ENCODE measurements at places on chromosomes 13 and 19. TPM values are rescaled to one million over a fixed set of nuclear protein-coding genes. Genes with fewer than 3 reads are reported as not detected.

Gene KIR3DL2
- total RNA-seq: not detected

GRCh38 chr13:111904166-111904565, 162.8 kb upstream of the SOX1 start:
- DNase-seq: no peak

DNA sequence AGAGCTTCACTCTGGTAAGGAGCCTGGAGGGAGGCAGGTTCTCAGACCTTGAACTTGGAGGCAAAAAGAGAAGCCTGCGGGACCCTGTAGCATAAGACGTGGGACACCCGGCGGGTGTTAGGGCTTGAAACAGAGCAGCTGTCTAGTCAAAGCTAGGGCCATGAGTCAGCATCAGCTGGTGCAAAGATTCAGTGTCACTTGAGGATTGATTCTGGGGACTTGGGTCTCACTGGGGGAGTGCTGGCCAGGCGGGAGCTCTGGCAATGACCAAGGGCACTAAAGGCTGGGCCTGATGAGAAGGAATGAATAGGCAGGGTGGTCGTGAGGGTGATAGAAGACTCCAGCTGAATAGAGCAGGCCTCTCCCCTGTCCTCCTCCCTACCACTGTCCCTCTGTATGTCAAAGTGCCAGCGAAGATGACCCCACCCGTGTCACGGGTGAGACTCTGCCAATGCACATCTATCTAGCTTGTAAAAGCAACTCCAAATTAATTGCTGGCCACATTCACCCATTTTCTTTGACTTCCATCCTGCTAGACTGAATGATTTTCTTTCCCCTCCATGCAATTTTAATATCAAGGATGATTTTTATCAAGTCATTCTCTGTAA, 97.1 kb downstream of the MBNL2 start:
- DNase-seq: no peak

GRCh38 chr19:33273065-33273736, 29.1 kb downstream of the CEBPA start:
- DNase-seq: no peak

DNA sequence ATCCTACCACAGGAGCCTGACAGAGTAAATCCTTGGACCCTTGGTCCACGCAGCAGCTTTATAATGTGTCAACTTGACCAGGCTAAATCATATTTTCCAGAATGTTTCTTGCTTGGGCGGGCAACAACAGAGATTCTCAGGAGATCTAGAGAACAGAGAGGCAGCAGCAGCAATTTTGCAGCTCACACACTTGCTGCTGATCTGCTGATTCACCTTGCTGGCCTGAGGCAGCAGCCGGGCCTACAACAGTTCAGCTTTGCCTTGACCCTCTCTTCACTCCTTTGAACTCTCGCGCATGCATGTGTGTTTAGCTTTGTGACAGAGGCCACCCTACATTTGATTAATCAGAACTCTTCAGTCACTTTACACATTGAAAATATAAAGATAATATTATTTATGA, 159.3 kb downstream of the UGGT2 start:
- no peak for DNase-seq

Gene TTYH1
- 3.6 TPM for total RNA-seq

- DNase-seq: no peak
Observed at GRCh38 chr19:45100201-45100600, 7.2 kb downstream of the PPP1R37 start.

- no peak for DNase-seq
Observed at GRCh38 chr13:49586717-49587116, 1.4 kb upstream of the RCBTB1 start.

DNA sequence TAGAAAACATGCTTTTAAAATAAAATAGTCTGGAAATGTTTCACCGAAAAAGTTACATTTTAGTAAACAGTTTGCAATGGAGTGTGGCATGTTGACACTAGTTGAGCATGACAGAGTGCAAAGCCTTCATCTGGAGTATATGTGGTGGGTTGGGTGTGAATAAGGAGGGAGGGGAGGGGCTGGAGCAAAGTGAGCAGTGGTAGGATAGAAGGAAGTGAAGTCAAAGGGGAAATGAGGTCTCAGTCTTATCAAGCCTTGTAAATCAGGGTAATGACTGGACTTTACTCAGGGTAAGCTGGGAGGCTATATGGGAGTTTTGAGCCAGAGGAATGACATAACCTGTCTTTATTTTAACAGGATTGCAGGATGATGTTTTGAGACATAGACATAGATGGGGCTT, 222.8 kb downstream of the PCDH20 start:
- DNase-seq: no peak

DNA sequence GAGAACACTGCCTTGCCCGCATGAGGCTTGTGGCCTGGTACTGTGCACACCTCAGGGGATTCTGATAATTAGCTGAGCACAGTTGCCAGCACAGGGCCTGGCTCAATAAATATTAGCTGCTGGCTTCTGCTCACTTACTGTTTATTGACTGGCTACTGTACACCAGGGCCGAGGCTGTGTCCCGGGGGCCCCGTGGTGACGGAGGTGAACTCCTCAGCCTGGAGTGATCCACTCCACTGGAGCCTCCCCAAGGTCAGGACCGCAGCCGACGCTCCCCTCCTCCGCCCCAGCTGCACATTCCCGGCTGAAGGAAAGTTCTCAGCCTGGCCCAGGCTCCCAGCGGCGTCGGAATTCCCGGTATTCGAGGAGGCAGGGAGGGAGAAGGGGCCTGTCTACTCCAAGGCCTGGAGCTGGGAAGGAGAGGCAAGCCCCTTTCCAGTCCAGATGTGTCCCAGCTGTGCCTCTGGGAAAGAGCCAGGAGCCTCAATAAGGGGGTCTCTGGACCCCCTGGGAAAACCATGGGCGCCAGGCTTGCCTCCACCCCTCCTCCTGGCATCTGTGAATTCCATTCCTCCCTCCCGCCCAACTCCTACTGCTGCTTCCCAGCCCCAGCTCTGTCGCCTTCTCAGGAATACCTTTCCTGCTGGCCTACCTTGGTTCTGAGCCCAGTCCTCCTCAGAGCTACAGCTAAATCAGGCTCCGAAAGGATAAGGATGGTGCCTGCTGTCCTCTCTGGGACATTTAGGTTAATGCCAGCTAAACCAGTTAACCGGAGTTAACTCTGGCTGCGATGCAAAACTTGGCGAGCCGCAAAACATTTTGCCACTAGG, 7.3 kb downstream of the RPS16 start:
- DNase-seq: peak; percentile 40

GRCh38 chr13:84466461-84466860, 584.2 kb upstream of the SLITRK1 start:
- DNase-seq: no peak

Gene CEACAM20
- not detected for total RNA-seq

Gene CCDC61
- 3.2 TPM for total RNA-seq

GRCh38 chr19:50974702-50975556, 5.5 kb upstream of the KLK6 start:
- DNase-seq: no peak

DNA sequence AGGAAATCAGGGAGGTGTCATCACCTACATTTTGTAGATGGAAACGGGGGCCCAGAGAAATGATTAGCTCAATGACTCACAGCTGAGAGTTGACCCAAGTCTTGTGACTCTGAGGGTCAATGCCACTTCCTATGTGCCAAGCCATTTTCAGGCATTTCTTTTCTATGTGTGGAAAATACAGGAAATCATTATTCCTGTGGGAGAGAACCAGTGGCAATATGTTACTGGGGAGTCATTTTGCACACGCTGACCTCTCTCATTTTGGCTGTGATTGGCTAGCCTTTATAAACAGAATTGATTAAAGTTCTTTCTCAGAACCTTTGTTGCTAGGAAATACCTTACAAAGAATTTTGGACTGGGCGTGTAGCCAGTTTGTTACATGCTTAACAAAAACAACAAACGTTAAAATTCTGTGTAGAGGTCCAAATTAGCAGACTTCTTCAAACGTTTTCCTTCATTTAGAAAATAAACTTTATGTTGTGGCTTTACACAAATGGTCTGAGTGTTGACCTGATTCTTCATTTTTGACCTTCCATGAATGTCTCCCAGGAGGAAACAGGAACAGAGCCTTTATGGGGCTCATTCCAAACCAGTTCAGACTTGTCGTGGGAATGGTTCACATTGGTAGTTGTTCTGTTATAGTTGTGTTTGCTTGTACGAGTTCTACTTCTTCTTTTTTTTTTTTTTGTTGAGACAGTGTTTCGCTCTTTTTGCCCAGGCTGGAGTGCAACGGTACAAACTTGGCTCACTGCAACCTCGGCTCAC, 11.4 kb downstream of the PCCA start:
- DNase-seq: peak; percentile 36

Gene PRR20D
- not detected for total RNA-seq

DNA sequence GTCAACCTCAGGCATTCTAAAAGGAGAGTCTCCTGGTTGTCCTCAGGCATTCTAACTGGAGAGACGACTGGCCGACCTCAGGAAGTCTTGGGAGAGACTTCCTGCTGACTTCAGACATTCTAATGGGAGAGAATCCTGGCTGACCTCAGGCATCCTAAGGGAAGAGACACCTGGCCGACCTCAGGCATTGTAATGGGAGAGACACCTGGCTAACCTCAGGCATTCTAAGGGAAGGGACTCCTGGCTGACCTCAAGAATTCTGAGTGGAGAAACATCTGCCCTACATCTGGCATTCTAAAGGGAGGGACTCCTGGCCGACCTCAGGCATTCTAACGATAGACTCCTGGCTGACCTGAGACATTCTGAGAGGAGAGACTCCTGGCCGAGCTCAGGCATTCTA, 1353.3 kb downstream of the UQCRFS1 start:
- DNase-seq: no peak

- DNase-seq: no peak
Observed at GRCh38 chr19:29450306-29450705, 75.5 kb upstream of the VSTM2B start.

Gene PRKACA
- 41.8 TPM for total RNA-seq

- DNase-seq: no peak
Observed at GRCh38 chr13:111948811-111949210, 118.1 kb upstream of the SOX1 start.

Gene MRI1
- 23.3 TPM for total RNA-seq

- no peak for DNase-seq
Observed at GRCh38 chr19:52959613-52960295, 2.9 kb downstream of the ZNF816 start.

GRCh38 chr19:30083125-30083681, 141.2 kb downstream of the URI1 start:
- DNase-seq: no peak

Gene ZNF540
- total RNA-seq: 6.1 TPM

Gene ARHGEF7
- total RNA-seq: 148 TPM

GRCh38 chr19:56014765-56015164, 28.2 kb downstream of the NLRP5 start:
- DNase-seq: no peak

DNA sequence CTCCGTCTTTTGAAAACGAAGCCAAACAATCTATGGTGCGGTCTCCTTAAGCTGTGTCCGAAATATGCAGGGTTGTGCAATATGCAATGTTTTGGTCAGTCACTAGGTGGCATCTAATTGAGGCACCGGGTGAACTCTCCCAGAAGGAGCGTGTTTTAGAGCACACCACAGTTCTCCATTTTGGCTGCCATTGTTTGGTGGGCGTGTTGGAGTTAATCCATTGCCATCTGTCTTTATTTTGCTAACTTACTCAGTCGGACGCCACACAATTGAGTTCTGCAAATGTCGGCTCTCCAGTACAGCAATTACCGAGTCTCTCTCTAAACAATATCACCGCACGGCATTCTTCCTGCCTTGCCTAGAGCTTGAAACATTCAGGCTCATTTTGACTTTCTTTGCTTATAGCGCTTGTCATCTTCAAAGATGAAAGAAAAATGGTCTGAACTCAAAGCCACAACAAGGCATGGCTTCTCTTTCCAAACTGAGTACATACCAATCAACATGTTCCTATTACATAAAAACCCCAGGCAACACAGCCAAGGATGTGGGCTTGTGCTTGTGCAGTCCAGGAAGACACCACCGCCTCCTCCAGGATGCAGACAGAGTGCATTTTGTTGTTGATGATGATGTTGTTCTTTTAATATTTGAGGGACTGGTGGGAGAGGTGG, 182.0 kb upstream of the SERP2 start:
- no peak for DNase-seq

Gene MCOLN1
- 6.9 TPM for total RNA-seq

Gene ZNF223
- total RNA-seq: 11.7 TPM

Gene CGB8
- not detected for total RNA-seq

DNA sequence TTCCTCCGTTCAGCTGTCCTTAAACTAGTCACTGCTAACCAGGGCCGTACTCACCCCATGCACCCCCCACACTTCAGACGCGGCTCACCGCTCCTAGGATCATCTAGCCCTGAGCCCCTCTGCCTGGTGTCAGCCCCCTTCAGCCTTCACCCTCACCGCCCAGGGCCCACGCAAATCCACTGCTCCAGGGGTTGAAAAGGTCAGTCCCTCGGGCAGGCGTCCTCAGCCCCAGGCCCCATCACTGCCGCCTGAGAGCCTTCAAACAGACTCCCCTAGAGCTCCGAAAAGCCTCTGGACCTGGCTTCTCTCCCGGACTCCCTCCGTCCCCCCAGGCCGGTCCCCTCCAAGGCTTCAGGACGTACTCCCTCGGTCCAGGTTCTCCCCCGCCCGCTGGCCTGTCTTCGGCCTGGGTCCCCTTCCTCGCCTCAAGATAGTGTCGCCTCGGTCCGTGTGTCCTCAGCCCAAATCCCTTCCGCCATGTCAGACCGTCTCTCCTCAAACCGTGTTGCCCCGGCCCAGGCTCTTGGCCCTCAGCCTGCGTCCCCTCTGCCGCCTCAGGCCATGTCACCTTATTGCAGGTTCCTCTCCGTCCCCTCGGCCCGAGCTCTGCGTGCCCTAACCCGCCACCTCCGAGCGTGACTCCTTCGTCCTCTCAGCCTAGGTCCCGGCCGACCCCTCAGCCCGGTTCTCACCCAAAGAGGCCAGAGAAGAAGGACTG, 553 bp downstream of the NAPA start:
- DNase-seq: no peak

Gene AKAP8
- 13.4 TPM for total RNA-seq

DNA sequence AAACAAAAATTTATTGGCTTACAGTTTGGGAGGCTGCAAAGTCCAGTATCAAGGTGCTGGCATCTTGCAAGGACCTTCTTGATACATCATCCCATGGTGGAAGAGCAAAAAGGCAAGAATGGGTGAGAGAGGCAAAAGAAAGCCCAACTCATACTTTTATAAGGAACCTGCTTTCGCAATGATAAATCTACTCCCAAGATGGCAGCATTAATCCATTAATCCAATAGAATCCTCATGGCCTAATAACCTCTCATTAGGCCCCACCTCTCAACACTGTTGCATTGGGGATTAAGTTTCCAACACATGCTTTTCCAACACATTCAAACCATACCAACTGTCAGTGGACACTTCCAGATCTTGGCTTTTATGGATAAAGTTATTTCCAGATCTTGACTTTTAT, 48.7 kb upstream of the ZNF507 start:
- DNase-seq: no peak

GRCh38 chr19:15935167-15935702, 906 bp upstream of the CYP4F11 start:
- DNase-seq: no peak

DNA sequence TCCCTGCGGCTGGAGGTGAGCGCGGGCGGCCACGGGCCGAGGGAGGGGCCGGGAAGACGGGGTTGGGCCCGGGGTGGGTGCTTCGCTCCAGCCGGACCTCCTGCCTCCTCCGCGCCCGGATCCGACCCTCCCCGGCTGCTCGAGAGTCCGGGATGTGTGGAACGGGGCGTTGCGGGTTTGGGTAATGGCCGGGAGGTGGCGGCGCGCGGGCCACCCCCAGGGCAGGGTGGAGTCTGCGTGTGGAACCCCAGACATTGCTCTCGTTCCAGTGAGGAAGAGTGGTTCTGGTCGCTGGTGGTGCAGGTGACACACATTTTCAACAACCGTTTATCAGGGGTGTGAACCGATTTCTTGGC, 38.8 kb downstream of the ARHGEF7 start:
- no peak for DNase-seq

- DNase-seq: no peak
Observed at GRCh38 chr19:40091205-40092129, 724 bp upstream of the ZNF780A start.

Data from urinary bladder (tissue), 4 donors.